ENCODE measurements at places on chromosomes 1 and 21.

DNA sequence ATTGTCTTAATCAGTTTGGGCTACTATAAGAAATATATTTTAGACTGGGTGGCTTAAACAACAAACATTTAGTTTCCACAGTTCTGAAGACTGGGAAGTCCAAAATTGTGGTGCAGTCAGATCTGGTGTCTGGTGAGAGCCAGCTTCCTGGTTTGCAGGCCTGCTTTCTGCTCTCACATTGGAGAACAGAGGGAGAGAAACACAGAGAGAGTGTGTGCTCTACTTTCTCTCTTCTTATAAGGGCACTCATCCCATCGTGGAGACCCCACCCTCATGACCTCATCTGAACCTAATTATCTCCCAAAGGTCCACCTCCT lies 4.1 kb downstream of the LEPR start:
- no peak for DNase-seq

DNA sequence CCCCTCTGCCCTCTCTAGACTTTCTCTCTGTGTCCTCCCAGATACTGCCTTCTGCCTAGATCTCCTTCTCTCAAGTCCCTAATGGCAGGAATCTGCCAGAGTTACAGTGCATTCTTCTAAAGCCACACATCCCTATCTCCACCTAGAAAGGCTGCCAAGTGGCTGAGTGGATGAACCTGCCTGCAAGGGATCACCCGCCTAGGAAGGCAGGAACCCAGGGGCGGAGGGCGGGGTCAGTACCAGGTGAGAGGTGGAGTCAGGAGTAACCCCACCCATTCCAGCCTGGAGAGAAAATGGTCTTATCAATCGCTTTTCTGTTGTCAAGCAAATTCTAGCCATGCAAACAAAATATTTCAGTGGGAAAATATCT lies 60.8 kb downstream of the BCAR3 start:
- DNase-seq, result no peak

DNA sequence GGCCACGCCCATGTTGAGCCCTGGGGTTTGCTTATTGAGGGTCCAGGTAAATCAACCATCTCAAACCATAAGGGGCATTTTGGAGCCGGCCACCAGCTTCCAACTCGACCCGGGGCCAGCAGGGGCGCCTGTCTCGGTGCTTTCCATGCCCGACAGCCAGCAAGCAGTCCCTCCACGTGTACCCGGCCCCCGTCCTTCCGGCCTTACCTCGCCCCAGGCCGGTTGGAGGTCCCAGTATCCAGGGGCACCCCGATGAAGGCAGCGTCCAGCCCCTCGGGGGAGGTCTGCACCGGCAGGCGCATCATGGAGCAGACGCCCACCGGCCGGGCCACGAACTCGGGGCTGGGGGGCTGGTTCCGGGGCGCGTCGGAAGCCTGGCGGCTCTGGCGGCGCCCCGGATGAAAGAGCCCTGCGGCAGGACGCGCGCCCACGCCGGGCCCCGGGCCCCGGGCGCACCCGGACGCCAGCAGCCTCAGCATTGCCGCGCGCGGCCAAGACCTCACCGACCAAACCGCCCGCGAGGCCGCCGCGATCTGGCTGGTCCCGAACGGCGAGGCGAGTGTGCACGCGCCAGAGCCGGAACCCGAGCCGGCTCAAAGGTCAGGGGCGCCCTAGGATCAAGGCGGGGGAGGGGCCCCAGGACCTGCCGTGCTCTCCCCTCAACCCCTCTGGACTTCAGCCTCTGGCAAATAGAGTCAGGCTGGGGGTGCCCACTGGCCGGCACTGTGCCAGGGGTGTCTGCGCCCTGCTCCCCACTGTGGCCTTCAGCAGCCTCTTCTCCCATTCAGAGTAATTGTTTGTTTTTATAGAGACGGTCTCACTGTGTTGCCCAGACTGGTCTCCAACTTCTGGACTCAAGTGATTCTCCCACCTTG lies at the start of gene AGMAT:
Gene AGMAT (minus strand): TSS at position 563 of the 875 bp plus-strand sequence. CDS start 84 bp downstream, at position 479.
- DNase-seq, result peak; percentile 70

- DNase-seq, result no peak
Measured at GRCh38 chr1:162373541-162374260, 3.0 kb downstream of the SPATA46 start.

- DNase-seq, result peak; percentile 61
Measured at GRCh38 chr1:21782349-21782867, 541 bp downstream of the USP48 start.
